ENCODE measurements at places on chromosomes 1 and 21. TPM values are rescaled to one million over a fixed set of nuclear protein-coding genes. Genes with fewer than 3 reads are reported as not detected.

Gene OR2L13
- total RNA-seq: not detected

DNA sequence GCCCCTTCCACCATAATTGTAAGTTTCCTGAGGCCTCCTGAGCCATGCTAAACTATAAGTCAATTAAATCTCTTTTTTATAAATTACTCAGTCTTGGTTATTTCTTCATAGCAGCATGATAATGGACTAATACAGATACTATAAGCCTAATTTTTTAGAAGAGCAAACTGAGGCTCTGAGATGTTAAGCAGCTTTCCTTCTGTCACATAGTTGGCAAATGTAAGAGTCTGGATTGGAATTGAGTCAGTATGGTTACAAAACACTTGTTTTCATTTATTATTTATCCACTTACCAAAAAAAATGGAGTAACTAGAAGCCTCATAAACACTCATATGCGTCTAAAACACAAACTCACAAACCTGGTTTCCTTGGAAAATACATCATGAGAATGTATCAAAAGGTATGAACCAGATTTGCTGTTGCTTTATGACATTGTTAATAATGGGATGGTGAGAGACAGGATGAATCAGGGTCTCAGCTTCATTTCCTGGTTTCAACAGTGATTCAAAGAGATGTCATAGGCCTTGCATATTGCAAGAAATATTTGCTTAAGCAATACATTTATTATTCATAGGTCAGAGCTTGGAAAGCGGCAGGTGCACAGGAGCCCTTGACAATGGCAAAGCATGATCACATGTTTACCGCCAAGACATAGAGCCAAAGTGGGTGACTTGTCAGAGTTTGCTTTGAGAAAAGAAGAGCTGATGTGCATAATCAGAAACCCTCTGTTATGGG, 221.5 kb downstream of the GRIK1 start:
- H3K4me3 ChIP-seq: no peak overlapping the region
- DNase-seq: no peak
- no peak overlapping the region for H3K27ac ChIP-seq
- H3K27me3 ChIP-seq: peaks cover 10% of the 10 kb centered on the region
- no peaks in the 10 kb centered on the region for H3K4me1 ChIP-seq

Gene S100B
- 73.4 TPM for total RNA-seq

DNA sequence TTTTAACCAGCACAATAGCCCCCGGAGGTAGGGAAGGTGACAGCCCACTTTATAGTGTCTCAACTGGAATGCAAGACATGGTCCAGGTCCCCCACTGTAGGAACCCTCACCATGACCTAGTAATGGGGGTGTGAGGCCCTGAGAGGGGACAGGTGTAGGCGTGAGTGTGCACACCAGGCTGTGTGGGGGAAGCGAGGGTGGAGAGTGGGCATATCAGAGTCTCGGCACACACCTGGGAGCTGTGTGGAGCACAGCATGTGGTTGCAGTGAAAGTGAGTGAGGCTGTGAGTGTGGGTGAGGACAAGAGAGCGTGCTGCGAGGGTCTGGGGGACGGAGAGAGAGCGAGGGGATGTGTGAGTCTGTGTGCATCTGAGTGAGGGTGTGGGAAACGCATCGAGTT, 17.1 kb upstream of the RSPO1 start:
- H3K36me3 ChIP-seq: no peaks in the 10 kb centered on the region
- no peak overlapping the region for H3K4me3 ChIP-seq
- H3K27me3 ChIP-seq: peaks cover 6% of the 10 kb centered on the region
- H3K4me1 ChIP-seq: no peaks in the 10 kb centered on the region

Gene ECE1
- 53.6 TPM for total RNA-seq

- H3K4me1 ChIP-seq: peaks cover 4% of the 10 kb centered on the region
- H3K27me3 ChIP-seq: peaks cover 48% of the 10 kb centered on the region
- H3K4me3 ChIP-seq: no peak overlapping the region
- no peak overlapping the region for H3K27ac ChIP-seq
Measured at GRCh38 chr1:231465051-231465450, 43.0 kb upstream of the EGLN1 start.

DNA sequence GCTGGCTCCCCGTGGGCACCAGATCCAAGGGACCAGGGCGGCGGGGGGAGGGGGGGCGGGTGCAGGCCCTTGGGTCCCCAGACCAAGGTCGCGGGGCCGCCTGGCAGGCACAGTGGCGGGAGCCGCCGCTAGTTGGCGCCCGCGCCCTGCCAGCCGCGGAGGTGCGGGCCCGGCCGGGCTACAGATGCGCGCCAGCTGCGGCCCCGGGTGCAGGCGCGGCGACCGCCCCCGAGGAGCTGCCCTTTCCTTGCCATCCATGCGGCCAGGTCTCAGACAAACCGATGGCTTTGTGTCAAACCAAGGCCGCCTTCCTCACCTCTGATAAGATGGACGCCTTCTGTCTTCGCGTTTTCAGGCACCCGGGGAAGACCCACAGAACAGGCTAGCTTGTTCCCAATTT, 2.2 kb upstream of the RUNX3 start:
- no peak overlapping the region for H3K27ac ChIP-seq
- peak overlapping the region; percentile 54 for H3K4me3 ChIP-seq
- peaks cover 8% of the 10 kb centered on the region for H3K36me3 ChIP-seq
- peak; percentile 59 for DNase-seq

- H3K4me1 ChIP-seq: peaks cover 12% of the 10 kb centered on the region
- H3K4me3 ChIP-seq: no peak overlapping the region
- no peak for DNase-seq
- H3K27me3 ChIP-seq: no peaks in the 10 kb centered on the region
- H3K27ac ChIP-seq: no peak overlapping the region
Measured at GRCh38 chr1:25051504-25051903, 121.4 kb upstream of the RUNX3 start.

- no peak overlapping the region for H3K27ac ChIP-seq
- H3K27me3 ChIP-seq: no peaks in the 10 kb centered on the region
- no peaks in the 10 kb centered on the region for H3K36me3 ChIP-seq
- no peak for DNase-seq
- H3K4me1 ChIP-seq: no peaks in the 10 kb centered on the region
Measured at GRCh38 chr1:7561936-7562728, 209.0 kb upstream of the VAMP3 start.

Gene TNFRSF4
- total RNA-seq: 0.44 TPM

GRCh38 chr21:44812640-44813039, 5.2 kb downstream of the SUMO3 start:
- H3K27me3 ChIP-seq: no peaks in the 10 kb centered on the region
- H3K36me3 ChIP-seq: no peaks in the 10 kb centered on the region
- H3K27ac ChIP-seq: no peak overlapping the region

DNA sequence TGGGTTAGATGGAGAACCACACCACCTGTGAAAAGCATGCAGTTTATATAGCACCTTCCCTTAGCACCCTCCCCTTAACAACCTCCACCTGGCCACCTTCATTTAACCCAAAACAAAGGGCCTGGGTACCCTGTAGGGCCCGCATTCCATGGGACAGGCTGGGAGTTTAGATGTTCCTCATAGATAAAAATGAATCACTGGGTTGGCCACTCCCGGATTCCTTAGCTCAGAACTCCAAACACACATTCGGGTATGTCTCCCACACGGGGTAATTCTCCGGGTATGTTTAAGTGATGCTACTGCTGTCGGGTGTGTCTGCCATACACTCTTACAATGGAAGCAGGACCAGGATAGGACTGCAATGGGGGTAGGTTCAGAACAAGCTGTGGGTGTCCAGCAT, 43.9 kb upstream of the FOXO6 start:
- H3K27me3 ChIP-seq: no peaks in the 10 kb centered on the region
- H3K36me3 ChIP-seq: no peaks in the 10 kb centered on the region
- H3K4me3 ChIP-seq: no peak overlapping the region
- no peaks in the 10 kb centered on the region for H3K4me1 ChIP-seq
- DNase-seq: no peak
- H3K27ac ChIP-seq: no peak overlapping the region

GRCh38 chr21:43835050-43835449, 30.0 kb upstream of the AGPAT3 start:
- H3K4me1 ChIP-seq: peaks cover 10% of the 10 kb centered on the region
- H3K27me3 ChIP-seq: peaks cover 55% of the 10 kb centered on the region
- peaks cover 2% of the 10 kb centered on the region for H3K36me3 ChIP-seq
- no peak overlapping the region for H3K4me3 ChIP-seq
- no peak for DNase-seq

GRCh38 chr1:169364948-169365347, 2.6 kb downstream of the NME7 start:
- peaks cover 11% of the 10 kb centered on the region for H3K4me1 ChIP-seq
- H3K27me3 ChIP-seq: no peaks in the 10 kb centered on the region
- no peak overlapping the region for H3K4me3 ChIP-seq

DNA sequence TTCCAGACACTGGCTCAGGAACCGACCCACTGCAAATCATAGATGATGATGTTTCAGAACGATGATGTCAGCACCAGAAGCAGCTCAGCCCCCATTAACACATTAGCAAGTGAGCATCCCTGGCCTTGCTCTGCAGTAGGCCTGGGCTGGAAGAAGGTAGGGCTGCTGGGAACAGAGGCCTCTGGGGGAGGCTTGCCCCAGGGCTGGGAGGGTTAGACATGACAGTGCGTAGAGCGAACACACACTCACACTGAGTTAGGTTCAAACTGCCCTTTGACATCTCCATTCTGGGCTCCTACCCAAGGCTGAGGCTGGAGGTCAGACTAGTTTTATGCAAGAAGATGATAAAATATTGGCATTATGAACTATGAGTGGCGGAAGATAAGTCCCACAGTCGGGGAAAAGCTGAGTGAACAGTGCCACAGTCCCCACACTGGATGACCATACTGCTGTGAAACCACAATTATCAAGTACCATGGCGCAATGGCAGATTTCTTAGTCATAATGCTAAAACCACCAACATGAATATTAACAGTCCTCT, 91.1 kb downstream of the DMRTB1 start:
- no peaks in the 10 kb centered on the region for H3K36me3 ChIP-seq
- no peak overlapping the region for H3K4me3 ChIP-seq
- peaks cover 3% of the 10 kb centered on the region for H3K4me1 ChIP-seq

Gene OR2T2
- not detected for total RNA-seq

- DNase-seq: no peak
- no peaks in the 10 kb centered on the region for H3K36me3 ChIP-seq
- H3K27me3 ChIP-seq: no peaks in the 10 kb centered on the region
Measured at GRCh38 chr1:224495866-224496265, 61.3 kb upstream of the WDR26 start.

Gene PKLR
- not detected for total RNA-seq

DNA sequence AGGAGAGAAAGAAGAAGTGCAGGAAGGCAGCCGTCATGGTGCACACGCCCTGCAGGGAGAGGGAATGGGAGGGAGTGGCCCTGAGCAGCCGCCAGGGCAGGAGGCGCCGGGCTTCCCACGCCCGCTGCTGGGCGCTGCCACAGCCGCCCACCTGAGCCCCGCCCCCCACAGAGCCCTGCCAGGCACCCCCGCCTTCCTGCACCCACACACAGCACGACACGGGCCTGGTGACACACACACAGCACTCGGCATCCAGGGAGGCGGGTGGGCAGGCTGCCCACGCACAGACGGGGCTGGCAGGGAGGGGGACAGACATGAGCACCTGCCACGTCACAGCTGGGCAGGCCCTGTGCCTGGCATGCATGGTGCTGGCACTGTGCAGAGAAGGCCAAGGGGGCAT, 27.5 kb downstream of the ADGRB2 start:
- DNase-seq: peak; percentile 28
- H3K27me3 ChIP-seq: no peaks in the 10 kb centered on the region
- peaks cover 22% of the 10 kb centered on the region for H3K4me1 ChIP-seq
- H3K4me3 ChIP-seq: no peak overlapping the region
- H3K36me3 ChIP-seq: no peaks in the 10 kb centered on the region

- H3K27me3 ChIP-seq: no peaks in the 10 kb centered on the region
- H3K4me1 ChIP-seq: peaks cover 10% of the 10 kb centered on the region
- DNase-seq: no peak
- no peak overlapping the region for H3K27ac ChIP-seq
Measured at GRCh38 chr1:84668185-84668584, 22.1 kb downstream of the SSX2IP start.

Gene PCP4
- not detected for total RNA-seq

- no peaks in the 10 kb centered on the region for H3K27me3 ChIP-seq
- peaks cover 44% of the 10 kb centered on the region for H3K4me1 ChIP-seq
- no peaks in the 10 kb centered on the region for H3K36me3 ChIP-seq
- peak overlapping the region; percentile 20 for H3K27ac ChIP-seq
Measured at GRCh38 chr1:153793973-153794615, 18.9 kb downstream of the SLC27A3 start.

DNA sequence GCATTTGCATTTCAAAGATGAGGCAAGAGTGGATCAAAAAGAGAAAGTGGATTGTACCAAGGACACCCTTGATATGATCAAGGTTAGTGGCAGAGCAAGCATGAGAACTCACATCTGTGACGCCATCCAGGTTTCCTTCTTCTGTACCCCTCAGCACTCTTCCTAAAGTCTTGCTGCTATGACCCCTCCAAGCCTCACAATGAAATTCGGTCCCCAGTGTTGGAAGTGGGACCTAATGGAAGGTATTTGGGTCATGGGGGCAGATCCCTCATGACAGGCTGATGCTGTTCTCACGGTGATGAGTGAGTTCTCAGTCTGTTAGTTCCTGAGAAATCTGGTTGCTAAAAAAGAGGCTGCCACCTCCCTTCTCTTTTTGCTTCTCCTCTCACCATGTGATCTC, 86.4 kb downstream of the PGM1 start:
- DNase-seq: no peak
- H3K4me1 ChIP-seq: no peaks in the 10 kb centered on the region
- no peak overlapping the region for H3K27ac ChIP-seq
- H3K27me3 ChIP-seq: no peaks in the 10 kb centered on the region
- peaks cover 11% of the 10 kb centered on the region for H3K36me3 ChIP-seq

Gene CHRM3
- total RNA-seq: 0.22 TPM

- H3K4me3 ChIP-seq: no peak overlapping the region
- DNase-seq: no peak
- H3K36me3 ChIP-seq: no peaks in the 10 kb centered on the region
- peaks cover 3% of the 10 kb centered on the region for H3K4me1 ChIP-seq
- H3K27ac ChIP-seq: no peak overlapping the region
- peaks cover 20% of the 10 kb centered on the region for H3K27me3 ChIP-seq
Measured at GRCh38 chr21:43854773-43855633, 10.0 kb upstream of the AGPAT3 start.

DNA sequence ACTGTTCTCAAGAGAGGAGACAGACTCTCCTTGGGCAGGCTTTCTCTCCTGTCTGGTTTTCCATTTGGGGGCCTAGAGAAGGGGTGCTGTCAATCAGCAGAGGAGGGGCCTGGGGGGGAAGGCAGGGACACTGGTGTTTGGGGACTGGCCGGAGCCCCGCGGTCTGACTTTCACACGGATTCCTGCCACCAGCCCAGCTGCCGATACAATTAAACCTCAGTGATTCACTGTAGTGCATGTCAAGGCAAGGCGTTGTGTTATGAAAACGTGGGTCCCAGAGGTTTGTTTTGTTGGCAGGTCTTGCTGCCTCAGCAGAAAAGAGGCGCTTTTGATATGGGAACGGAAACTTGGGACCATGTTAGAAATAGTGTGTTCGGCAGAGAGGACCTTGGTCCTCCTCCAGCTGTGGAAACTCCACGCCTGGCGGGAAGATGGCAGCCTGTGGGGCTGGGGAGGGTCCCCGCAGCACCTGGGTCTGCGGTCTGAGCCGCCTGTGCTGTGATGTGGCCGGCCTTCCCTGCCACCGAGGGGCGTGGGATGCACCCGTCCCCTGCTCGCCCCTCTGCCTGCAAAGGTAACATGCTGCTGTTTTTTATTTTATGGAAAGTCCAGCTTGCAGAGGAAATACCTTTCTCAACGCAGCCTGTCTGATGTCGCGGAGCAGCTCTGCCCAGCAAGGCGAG, 47.6 kb downstream of the SPSB1 start:
- H3K4me1 ChIP-seq: no peaks in the 10 kb centered on the region
- no peaks in the 10 kb centered on the region for H3K27me3 ChIP-seq
- H3K36me3 ChIP-seq: no peaks in the 10 kb centered on the region
- no peak overlapping the region for H3K27ac ChIP-seq
- H3K4me3 ChIP-seq: no peak overlapping the region
